ENCODE measurements at places on chromosomes 2 and 18. TPM values are rescaled to one million over a fixed set of nuclear protein-coding genes. Genes with fewer than 3 reads are reported as not detected.

Gene ITPRIPL1
- polyA plus RNA-seq = 3.2 TPM

Gene GNLY
- polyA plus RNA-seq = 0.62 TPM

- no peak for DNase-seq
Observed at GRCh38 chr2:57674025-57674424, 372.6 kb upstream of the VRK2 start.

DNA sequence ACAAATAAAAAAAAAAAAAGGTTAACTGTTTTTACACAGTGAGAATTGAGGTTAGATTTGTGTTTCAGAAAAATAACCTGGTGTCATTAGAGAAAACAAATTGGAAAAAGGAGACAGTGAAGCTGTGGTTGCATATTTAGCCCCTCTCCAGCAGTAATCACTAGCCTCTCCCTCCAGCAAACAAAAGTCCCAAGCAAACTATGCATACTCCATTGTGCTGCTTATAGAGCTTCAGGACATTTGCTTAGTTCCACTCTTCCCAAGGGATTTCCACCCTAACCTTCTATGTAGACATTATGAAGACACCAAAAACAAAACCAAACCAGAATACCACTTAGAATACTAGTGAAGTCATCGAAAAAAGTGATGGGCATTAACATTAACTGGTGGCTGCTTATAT lies 534.2 kb upstream of the CDH2 start:
- no peak for DNase-seq

DNA sequence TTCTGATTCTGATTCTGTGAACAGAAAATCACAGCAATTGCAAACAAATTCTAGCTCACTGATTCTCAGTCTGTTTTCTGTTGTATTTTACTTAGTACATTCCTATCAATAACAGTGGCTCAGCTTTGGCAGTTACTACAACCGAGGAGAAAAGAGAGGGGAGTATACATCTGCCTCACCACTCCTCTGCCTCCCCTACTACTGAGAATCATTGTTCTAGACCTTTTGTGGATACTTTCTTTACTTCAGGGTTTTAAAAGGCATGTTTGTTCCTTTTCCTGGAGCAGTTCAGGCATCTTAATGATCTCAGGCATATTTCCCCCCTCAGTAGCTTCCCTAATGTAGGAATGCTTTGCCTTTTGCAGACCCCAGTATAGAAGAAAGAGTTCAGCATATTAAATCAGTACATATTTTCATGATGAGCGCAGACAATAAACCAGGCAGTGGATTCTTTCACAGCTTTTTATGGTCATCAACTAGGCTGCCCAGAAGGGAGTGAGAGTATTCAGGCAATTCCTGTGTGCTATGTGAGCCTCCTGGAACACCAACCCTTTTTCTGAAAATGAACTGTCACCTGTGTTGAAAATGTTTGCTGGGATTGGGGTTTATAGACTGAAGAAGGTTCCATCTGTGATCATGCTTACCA lies 10.3 kb downstream of the STAMBP start:
- DNase-seq = no peak
